ENCODE measurements at places on chromosomes 4 and X. TPM values are rescaled to one million over a fixed set of nuclear protein-coding genes. Genes with fewer than 3 reads are reported as not detected.

GRCh38 chrX:2507196-2507595 is 6.4 kb upstream of the DHRSX start:
- no peak for DNase-seq
- no peak overlapping the region for H3K27ac ChIP-seq
- H3K4me1 ChIP-seq = no peaks in the 10 kb centered on the region
- peaks cover 2% of the 10 kb centered on the region for H3K27me3 ChIP-seq
- H3K4me3 ChIP-seq = no peak overlapping the region

DNA sequence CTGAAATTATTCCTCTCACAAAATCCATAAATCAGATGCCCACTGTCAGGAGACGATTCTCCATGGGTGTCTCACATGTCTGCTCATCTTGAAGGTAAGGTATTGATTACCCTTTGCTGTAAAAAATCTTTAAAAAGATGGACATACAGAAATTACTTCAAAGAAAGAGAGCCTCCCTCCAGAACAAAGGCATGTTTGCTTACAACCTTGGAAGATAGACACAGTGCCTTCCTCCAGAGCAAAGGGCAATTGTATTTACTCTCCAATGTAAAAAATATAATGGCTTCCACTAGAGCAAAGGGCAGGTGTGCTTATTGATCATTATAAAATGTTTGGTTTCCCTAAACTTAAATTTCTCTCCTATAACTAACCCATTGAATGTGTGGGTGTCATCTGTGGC is 616.2 kb downstream of the ANKRD50 start:
- DNase-seq = no peak
- H3K27ac ChIP-seq = no peak overlapping the region
- no peaks in the 10 kb centered on the region for H3K27me3 ChIP-seq
- no peaks in the 10 kb centered on the region for H3K36me3 ChIP-seq
- no peaks in the 10 kb centered on the region for H3K4me1 ChIP-seq

GRCh38 chrX:12751887-12752286 is 39.3 kb upstream of the PRPS2 start:
- no peaks in the 10 kb centered on the region for H3K4me1 ChIP-seq
- no peak overlapping the region for H3K27ac ChIP-seq
- H3K36me3 ChIP-seq = no peaks in the 10 kb centered on the region
- peaks cover 8% of the 10 kb centered on the region for H3K27me3 ChIP-seq
- no peak for DNase-seq

DNA sequence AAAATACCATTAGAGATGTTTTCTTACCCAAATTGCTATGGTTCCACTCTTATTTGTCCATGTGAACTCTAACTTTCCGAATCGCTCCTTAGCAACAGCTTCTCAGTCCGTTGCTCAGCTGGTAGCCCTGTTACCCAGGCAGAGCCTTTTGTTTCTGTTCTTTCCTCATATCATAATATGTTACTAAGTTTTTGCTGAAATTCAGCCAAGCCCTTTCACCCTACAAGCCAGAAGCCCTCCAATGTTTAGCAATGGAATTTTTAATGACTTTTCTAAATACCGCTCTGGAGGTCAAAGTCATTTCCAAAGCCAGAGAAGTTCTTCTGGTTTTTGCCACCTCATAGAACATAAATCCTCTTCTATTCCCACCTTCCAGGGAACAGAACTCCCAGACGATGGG is 1029.5 kb downstream of the C4orf33 start:
- DNase-seq = no peak
- H3K4me3 ChIP-seq = no peak overlapping the region
- H3K4me1 ChIP-seq = no peaks in the 10 kb centered on the region
- H3K27ac ChIP-seq = no peak overlapping the region
- no peaks in the 10 kb centered on the region for H3K36me3 ChIP-seq

DNA sequence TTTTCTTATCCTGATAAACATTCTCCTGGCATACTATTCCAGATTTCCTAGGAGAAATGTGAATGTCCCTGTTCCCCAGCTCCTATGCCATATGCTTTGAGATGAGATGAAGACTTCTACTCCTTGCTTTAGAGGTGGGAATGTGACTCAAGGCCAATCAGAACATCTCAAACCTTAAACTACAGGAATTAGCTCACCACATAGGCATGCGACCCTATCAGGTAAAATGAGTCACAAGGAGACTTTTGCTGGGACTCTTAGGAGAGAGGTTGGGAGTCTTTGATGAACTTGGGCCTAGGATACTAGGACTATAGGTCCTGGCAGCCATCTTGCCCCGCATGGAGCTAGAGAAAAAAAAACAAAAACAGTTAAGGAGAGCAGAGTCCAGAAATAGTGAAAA is 5.8 kb upstream of the USO1 start:
- no peak overlapping the region for H3K27ac ChIP-seq

DNA sequence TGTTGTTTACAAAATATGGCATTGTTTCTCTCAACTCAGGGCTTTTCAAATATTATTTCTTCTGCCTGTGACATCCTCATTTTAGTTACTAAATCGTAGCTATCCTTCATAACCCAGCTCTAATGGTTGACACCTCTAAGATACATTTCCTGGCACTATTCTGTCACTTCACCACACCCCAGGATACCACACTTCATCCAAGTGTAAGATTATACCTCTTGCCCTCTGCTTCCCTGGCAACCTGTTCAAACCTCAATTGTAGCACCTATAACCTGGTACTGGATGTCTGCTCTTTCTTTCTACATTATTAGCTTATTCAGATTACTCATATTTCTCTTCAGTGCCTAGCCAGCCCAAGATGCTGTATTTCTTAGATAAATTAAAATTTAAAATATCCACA is 175.7 kb upstream of the SPIN4 start:
- peak overlapping the region; percentile 71 for H3K4me3 ChIP-seq
- peak overlapping the region; percentile 67 for H3K27ac ChIP-seq
- no peak for DNase-seq
- no peaks in the 10 kb centered on the region for H3K27me3 ChIP-seq
- H3K36me3 ChIP-seq = peaks cover 12% of the 10 kb centered on the region

DNA sequence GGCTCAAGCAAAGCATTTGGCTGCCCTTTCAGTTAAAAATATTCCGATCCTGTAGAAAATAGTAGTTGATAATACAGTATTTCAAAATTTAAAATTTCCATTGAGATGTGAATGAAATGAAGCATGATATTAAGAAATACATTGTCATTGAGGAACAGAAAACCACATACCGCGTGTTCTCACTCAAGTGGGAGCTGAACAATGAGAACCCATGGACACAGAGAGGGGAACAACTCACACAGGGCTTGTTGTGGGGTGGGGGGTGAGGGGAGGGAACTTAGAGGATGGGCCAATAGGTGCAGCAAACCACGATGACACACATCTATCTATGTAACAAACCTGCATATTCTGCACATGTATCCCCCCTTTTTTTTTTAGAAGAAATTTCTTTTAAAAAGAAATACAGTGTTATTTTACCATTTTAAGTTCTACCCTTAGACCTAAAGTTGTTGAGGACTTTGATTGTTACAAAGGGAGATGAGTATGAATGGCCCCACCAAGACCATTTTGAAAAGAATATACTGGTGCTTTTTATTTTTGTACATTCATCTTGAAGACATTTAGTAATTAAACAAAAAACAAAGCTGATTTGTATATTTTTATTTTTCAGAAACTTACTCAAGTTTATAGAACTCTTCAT is 52.0 kb upstream of the IL13RA1 start:
- no peaks in the 10 kb centered on the region for H3K4me1 ChIP-seq
- H3K4me3 ChIP-seq = no peak overlapping the region
- no peak for DNase-seq

DNA sequence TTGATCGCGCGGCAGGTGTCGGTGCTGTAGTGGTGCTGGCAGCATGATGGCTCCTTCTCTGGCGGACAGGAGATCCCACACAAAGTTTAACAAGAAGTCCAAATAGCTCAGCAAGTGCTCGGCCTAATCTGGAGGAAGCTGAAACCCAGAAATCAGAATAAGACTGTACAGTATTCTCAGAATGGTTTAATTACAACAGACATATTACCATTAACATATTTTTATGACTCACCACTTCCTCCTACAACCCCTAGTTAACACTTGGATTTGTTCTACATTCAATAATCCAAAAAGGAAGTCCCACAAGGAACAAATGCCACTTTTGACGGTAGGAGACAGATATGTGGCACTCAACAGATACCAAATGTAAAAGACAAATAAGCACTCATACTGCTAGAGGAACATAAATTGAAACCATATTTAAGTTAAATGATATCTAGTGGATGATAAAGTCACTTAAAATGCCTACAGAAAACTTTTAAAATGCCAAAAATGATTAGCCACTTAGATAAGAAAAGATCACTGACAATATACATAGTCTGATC is 91.2 kb downstream of the HUWE1 start:
- no peaks in the 10 kb centered on the region for H3K27me3 ChIP-seq
- no peak overlapping the region for H3K4me3 ChIP-seq
- H3K4me1 ChIP-seq = peaks cover 16% of the 10 kb centered on the region
- no peak for DNase-seq

Gene CBR4
- 21.6 TPM for total RNA-seq

Gene SLC26A1
- not detected for total RNA-seq

Gene CLNK
- 0.45 TPM for total RNA-seq

Gene CLTRN
- not detected for total RNA-seq
